ENCODE measurements at places on chromosomes 5 and 9.

DNA sequence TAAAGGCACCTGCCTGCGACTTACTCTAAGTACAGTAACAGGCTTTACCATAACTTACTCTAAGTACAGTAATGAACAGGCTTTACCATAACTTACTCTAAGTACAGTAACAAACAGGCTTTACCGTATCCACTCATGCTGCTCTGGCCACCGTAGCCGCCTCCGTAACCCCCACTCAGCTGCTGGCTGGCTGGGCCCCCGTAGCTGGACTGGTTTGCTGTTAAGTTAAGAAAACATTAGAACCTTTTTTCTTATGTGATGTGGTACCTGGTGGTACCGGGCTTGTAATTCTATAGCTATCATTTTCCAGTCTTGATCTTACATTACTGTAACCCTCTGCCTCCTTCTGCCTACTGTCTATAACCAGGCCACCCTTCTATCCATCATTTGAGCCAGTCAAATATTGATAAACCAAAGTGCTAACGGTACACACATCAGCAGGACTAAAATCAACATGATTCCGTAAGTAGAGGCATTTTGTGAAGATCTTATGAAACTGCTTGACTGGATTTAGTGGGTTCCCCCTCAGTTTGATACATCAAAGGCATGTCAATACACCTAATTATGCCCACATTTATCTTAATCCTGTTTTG lies 7.4 kb downstream of the HNRNPH1 start:
- DNase-seq = no peak

DNA sequence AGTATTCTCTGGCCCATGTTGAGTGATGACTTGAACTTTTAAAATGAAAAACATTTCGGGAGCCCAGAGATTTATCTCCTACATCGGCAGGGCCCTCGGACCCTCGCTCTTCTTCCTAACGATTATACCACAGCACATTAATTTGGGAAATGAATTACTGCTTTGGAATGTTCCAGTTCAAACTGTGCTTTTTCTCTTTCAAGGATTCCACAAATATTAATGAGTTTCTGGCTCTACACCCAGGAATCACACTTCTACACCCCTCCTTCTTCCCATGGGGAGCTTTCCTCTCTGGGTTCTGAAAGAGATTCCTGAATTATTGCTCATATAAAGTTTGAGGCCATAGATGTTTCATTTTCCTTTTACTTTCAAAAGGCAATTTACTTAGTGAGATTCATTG lies 41.2 kb downstream of the NSG2 start:
- DNase-seq = no peak

DNA sequence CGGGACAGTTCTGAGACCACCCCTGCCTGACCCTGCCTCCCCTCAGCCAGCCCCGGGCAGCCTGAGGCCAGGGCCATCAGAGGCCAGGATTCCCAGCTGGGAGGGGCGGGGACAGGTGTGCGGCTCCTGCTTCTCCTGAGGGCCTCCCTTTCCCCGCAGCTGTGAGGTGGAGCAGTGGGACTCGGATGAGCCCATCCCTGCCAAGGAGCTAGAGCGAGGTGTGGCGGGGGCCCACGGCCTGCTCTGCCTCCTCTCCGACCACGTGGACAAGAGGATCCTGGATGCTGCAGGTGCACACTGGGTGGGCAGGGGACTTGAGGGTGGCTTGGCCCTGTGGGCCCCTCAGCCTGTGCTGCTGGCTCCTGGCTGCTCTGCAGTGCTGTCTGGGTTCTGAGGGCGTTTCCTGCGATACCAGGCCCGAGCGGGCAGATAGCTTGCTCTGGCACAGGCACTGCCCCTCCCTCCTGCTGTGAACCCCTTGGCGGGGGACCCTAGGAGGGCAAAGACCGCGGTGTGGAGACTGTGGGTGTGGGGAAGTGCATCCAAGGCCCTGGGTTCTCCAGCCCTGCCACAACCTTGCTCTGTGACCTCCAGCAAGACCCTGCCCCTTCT lies 2.3 kb downstream of the GRHPR start:
- no peak for DNase-seq

DNA sequence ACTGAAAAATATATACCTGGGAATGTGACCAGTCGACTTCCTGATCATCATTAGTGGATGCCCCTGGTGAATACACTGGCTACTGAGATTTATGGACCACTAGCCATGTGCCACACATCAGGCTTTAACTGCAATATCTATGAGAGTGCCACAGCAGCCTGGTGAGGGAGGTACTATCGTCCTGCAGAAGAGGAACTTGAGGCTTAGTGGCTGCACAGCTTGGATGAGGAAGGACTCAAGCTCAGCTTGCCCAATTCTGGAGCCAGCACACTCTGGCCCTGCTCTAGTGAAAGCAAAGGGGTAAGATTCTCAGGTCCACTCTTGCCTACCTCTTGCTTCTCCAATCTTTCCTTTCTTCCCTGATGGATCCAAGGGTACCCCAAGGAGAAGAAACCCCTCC lies 129.3 kb downstream of the ENTREP1 start:
- DNase-seq = no peak

- no peak for DNase-seq
Measured at GRCh38 chr5:112546946-112547592, 128.0 kb upstream of the EPB41L4A start.

DNA sequence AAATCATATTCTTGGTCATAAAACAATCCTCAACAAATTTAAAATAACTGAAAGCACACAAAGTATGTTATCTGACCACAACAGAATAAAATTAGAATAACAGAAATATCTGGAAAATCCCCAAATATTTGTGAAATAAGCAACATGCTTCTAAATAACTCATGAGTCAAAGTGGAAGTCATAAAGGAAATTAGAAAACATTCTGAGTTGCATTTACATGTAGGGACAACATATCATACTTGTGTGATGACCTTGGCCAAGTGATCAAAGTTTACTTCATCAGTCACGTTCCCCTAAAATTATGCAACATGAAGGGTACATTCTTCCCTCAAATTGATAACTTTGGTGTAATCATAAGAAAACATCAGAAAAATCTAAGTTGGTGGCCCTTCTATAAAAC lies 64.7 kb downstream of the CSF2 start:
- no peak for DNase-seq

DNA sequence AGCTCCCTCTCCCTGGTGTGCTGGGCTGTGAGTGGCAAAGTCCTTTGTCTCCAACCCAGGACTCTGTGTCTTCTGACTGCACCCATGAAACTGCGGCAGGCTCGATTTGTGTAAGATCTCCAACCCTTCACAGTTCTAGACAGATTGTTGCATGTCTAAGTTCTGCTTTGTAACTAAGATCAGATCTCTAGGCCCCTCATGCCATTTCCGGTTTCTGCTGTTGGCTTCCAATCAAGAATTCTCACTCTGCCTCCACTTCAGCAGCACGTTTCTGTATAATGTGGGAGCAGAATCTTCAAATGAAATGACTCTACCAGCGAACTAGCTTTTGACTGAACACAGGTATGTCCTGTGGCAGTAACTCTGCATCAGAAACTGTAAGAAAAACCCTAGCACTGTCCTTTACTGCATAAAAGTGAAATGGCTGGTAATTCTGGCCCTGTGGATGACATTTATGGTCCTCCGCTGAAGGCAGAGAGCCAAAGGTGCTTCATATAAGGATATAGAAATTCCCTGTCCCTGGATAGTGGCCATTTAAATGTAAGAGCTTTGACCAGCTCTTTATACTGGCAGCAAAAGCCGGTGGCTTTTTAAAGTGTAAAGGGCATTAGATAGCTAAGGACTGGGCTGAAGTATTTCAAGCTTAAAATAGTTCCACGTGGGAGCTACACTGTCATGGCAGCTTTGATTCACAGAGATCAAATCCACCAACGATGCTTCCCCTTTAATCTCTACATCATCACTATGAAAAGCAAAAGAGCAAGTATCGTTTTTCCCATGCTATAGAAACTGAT lies 319.0 kb upstream of the CDH6 start:
- DNase-seq = no peak

DNA sequence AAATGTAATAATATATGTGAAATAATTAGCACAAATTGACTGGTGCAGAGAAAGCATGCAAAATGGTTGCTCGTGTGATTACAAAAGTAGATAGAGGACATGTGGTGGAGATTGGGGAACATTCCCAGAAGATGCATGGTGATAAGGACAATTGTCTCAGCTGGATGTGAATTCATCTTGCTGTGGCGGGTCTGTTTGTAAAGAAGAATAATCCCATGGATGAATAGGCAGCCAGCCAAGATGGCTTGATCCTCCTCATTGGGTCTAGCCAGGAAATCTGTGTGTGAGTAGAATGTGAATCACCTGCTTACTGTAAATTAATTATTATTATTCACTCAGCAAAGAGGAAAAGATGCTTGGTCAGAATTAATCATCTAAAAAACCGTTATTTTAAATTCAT lies 12.6 kb upstream of the DPYSL3 start:
- DNase-seq = no peak

DNA sequence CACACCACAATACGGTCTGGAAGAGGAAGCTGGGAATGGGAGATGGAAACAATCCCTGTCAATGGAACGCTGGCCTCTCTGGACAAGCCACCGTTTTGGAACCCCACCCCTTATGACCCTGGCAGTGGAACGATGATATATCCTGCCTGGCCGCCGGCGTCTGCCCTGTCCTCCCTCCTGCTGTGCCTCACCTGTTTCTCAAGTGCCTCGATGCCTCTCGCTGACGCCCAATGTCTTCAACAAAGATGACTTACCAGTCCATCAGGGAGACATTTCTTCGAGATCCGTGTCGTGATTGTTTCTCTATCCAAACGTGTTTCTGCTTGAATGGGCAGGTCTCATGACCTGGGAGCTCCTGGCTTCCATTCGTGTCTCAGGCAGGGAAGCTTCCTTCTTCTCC lies 476.5 kb downstream of the SPATA31A7 start:
- DNase-seq = no peak

- DNase-seq = no peak
Measured at GRCh38 chr5:126360467-126360866, 62.7 kb upstream of the GRAMD2B start.

DNA sequence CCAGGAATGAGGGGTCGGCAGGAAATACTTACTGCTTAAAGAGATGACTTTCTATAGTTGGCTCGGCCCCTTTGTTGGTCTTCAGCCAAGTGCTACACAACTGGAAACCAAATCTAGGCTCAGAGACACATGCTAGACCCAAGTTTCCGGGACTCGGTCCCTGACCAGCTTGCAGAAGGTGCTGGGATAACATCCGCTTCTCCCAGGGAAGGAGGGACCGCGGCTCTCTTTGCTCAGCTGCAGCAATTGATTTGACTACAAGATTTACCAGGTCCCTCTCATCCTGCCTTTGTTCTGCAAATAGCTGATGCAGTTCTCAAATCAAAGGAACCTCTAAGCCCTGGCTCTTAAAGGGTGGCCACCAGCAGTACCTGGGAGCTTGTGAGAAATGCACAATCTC lies 314.7 kb downstream of the MLLT3 start:
- DNase-seq = peak; percentile 43

GRCh38 chr5:96651948-96652753 lies 10.0 kb upstream of the CAST start:
- DNase-seq = peak; percentile 35

DNA sequence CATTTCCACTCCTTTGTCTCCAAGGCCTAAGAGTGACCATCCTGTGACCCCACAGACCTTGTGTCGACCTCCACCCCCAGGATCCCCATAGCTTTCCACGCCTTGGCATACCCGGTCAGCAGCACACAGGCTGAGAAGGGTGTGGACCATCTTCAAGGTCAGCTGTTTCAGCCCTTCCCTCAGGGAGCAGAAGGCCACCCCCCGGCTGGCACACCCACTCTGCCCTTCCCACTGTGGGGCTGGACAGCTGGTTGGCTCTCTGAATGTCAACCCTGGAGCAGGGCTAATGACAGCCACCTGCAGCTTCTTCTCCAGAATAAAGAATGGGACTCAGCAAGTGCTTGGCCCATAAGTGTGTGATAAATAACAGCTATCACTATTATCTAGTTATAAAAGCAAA lies 93.1 kb downstream of the OLFM1 start:
- DNase-seq = no peak

DNA sequence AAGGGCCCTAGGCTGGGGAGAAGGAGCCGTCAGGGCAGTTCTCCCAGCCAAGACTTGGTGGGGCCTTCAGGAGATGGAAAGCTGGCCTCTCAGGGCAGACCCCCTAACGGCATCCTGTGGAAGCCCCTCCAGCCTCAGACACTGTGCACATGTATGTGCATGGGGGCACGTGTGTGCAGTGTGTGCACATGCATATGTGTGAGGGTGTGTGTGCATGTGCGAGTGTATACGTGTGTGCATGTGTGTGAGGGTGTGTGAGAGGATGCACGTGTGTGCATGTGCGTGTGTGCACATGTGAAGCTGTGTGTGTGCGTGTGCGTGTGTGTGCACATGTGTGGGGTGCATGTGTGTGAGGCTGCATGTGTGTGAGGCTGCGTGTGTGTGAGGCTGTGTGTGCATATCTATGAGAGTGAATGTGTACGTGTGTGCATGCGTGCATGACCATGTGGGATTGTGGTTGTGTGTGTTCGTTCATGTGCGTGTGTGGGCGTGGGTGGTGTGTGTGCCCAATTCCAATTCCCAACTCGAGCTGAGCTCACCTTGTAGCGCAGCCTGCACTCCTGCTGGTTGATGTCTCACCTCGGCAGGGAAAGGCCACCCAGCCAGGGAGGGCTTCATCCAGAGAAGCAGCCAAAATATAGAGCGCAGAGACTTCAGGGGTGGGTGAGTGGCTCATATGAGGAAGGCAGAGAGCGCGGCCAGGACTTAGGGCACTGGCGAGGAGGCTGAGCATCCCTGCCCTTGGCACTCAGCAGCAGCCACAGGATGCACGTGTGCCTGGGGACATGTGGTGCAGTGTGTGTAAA lies 142.7 kb upstream of the PPP1R26 start:
- DNase-seq = peak; percentile 5

GRCh38 chr9:69180670-69181069 lies 6.6 kb downstream of the TJP2 start:
- no peak for DNase-seq

DNA sequence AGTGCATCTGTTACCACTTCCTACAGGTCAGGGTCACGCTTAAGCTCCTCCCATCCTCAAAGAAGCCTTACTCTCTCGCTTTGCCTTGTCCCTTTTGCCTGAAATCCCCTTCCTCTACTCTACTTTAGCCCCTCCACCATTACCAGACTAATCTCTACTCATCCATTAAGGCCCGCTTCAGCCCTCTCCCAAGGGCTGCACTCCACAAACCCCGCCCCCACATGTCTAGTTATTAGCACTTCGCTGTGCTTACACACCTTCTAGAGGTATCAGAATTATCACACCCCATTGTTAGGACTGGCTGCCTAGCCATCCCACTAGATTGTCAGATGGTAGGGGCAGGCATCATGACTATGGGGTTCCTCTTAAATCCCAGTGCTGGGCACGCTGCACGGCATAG lies 565.7 kb upstream of the WWC1 start:
- DNase-seq = no peak

- no peak for DNase-seq
Measured at GRCh38 chr9:137336735-137337134, 34.7 kb upstream of the NRARP start.

GRCh38 chr5:113047234-113047633 lies 70.6 kb downstream of the DCP2 start:
- DNase-seq = no peak

- DNase-seq = no peak
Measured at GRCh38 chr5:41503310-41503709, 7.1 kb downstream of the PLCXD3 start.

- DNase-seq = no peak
Measured at GRCh38 chr5:136613230-136613629, 247.9 kb upstream of the TRPC7 start.
